ENCODE measurements at places on chromosomes 3 and 15.
A peak's percentile ranks its signal among the peaks of the same experiment; 100 is the strongest.

DNA sequence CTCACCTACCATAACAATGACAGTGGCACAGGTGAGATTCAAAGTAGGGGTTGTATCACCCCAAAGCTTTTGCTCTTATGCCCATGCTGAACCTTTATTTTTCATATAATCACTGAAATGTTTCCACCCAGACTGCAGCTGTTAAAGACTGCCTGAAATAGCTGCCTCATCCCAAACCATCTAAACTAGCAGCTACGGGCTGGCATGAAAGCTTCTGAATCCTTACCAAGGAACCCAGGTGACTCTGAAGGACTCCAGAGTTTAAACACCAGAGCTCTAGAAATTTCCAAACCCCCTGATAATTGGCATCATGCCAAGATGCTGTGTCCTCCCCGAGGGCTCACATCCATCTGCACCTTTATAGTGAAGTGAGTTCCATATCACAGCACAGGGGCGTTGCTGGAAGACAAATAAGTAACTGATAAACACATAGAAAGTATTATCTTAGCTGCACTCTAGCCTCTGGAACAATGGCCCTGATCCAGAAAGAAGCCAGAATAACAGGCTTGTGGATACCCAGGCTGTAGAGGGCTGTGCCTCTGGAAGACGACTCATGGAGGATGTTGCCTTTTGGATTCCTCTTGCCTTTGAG, 238.9 kb downstream of the CADPS start:
- DNase-seq, result no peak

GRCh38 chr3:183306798-183307671, 54.0 kb downstream of the B3GNT5 start:
- DNase-seq, result peak; percentile 11

DNA sequence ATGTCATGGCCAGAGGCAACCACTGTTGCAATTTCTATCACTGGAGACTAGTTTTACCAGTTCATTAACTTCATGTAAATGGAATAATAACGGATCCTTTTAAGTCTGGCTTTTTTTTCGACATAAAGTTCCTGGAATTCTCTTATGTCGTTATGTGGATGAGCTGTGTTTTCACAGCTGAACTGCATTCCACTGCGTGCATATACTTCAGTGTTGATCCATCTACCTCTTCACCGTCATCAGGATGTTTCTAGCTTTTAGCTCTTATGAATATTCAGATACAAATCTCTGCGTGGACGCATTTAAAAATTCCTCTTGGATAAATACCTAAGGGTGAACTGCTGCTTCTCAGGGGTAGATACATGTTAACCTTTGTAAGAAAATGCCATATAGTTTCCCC, 15.6 kb upstream of the CYFIP1 start:
- DNase-seq, result no peak

DNA sequence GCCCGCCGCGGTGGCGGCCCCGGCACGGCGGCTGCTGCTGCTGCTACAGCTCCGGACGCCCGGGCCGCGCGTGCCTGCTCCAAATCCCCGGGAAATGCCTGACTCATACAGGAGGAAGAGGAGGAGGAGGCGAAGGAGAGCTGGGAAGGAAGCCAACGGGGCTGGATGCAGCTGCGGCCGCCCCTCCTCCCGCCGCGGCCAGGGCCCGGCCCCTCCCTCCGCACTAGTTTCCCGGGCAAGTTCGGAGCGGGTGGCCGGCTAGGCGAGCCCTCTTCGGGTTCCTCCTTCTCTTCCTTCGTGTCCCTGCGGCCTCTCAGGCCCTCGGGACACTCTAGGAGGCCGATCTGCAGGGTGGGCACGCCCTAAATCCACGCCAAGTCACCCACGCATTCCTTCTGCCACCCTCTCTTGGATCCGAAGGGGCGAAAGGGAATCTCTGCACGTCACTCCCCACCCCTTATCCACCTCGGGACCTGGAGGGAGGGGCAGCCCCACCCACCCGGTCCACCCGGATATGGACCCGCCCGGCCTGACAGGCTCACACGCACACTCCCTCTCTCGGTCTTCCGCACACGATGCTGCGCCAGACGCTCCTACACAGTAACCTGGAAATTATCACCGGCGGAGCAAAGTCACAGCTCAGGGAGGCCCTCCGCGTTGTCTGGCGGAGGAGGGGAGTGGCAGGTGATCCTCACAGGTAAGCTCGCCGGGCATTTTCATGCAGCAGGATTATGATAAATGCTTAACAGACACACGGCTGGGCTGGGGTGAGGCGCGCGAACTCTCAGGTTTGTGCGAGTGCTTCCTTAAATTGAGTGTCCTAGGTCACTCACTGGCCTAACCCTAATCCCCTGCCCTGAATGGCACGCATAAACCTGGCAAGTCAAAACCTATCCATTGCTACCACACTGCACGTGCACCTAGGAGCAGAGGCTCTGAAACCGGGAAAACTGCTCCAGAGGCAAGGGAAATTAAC, at the start of the genes OSBPL10 and ZNF860:
Gene OSBPL10 (minus strand): TSS at position 57 of the 976 bp plus-strand sequence. CDS start 83 bp downstream, outside the sequence.
Gene ZNF860 (plus strand): TSS at position 545 of the 976 bp plus-strand sequence. CDS start 7,330 bp downstream, outside the sequence.
- DNase-seq, result peak; percentile 5

GRCh38 chr15:58258501-58259292, 120.5 kb downstream of the AQP9 start:
- DNase-seq, result no peak

- no peak for DNase-seq
These were observed 634.1 kb downstream of the RBMS3 start for GRCh38 chr3:29914861-29915524.

GRCh38 chr3:105328338-105328730, 38.4 kb upstream of the ALCAM start:
- DNase-seq, result no peak

DNA sequence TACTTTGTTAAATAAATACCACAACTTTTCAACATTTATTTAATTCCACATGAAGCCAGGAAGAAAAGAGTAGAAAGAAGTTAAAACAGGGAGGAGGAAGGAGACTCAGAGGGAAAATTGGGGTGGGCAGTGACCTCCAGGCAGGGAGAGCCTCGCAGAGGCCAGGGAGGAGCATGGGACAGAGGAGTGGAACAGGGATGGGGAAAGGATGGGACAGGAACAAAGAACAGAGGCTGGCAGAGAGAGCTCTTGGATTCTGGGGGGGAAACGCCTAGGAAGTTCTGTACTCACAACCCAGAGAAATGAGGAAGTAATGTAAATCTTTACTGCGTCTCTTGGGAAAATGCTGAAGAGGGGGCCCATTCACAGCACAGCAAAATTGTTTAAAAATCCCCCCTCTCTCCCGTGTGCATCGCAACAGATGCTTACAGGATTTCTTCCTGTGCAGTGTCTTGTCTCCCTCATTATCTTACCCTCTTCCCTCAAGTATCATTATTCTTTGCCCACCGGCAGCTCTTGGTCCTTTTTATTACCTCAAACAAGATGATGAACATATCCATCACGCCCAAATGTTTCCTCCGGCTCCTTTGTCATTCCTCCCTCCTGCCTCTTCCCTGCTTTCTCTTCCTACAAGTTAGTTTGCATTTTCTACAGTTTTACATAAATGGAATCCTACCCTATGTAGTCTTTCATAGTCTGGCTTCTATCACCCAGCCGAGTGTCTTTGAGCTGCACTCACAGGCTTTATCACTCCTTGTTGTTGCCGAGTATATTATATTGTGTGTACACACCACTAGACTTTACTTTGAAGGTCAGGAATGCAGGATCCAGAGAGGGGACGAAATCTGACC, 65.5 kb downstream of the ARHGAP31 start:
- no peak for DNase-seq

DNA sequence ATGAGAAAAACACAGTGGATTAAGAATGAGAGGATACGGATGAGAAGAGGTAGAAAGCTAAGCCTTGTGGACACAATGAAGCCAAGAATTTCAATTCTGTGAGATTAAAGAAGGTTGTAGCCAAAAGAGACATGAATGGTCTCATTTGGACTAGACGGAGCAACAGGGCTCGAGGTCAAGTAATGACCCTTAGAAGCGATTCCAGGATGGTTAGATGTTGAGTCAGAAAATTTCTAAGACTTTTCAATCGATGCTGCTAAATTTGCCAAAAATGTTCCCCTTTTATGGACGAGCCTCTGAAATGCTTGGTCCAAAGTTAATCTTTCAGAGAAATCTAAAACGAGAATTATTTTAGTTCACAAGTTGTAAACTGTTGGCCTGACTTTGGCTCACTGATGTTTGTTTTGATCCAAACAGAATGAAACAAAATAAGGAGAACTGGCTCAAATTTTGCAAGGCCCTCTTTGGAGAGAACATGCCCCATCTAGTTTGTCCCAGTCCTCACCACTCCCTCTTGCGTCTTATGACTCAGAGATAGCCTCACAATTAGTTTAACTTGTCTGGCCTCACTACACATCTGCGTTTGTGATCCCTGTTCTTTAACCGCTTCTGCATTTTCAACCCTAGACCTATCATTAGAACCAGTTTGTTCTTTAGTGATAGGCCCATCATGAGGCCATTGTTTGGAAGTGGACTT, 235.5 kb downstream of the PDZRN3 start:
- DNase-seq, result no peak

GRCh38 chr15:93330912-93331544, 242.0 kb upstream of the RGMA start:
- DNase-seq, result no peak

GRCh38 chr3:151468284-151468917, 7.5 kb upstream of the IGSF10 start:
- DNase-seq, result peak; percentile 41

DNA sequence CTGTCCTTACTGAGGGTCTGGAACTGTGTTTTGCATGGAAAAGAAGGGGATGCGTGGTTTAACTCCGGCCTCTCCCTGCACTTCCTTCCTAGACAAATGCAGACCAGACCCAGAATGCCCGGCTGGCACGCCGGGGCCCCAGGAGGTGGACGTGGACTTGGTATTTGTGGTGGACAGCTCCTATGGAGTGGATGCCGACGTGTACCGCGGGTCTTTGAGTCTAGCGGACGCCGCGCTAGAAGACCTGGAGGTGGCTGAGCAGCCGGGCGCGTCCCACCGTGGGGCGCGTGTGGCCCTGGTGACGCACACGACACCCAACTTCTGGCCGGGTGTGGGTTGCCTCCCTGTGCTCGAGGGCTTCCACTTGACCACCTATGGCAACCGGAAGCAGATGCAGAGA, 81.8 kb upstream of the COL6A5 start:
- no peak for DNase-seq

DNA sequence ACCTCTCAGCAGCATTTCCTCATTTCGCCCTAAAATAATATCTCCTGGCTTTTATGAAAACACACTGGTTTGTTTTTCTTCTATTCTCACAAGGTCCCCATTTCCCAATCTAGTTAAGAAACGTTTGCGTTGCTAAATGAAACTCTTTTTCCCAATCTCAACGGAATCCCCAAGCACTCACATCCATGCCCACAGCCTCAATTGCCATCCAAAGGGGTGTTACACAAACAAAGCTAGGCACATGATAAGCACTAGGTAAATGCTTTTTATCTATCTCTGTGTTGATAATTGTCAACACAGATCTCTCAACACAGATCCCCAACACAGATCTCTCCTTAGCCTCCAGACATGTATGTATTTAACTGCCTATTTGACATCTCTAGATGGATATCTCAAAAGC, 35.2 kb upstream of the TF start:
- DNase-seq, result no peak
